ENCODE measurements at places on chromosomes 5 and 9. TPM values are rescaled to one million over a fixed set of nuclear protein-coding genes. Genes with fewer than 3 reads are reported as not detected.

DNA sequence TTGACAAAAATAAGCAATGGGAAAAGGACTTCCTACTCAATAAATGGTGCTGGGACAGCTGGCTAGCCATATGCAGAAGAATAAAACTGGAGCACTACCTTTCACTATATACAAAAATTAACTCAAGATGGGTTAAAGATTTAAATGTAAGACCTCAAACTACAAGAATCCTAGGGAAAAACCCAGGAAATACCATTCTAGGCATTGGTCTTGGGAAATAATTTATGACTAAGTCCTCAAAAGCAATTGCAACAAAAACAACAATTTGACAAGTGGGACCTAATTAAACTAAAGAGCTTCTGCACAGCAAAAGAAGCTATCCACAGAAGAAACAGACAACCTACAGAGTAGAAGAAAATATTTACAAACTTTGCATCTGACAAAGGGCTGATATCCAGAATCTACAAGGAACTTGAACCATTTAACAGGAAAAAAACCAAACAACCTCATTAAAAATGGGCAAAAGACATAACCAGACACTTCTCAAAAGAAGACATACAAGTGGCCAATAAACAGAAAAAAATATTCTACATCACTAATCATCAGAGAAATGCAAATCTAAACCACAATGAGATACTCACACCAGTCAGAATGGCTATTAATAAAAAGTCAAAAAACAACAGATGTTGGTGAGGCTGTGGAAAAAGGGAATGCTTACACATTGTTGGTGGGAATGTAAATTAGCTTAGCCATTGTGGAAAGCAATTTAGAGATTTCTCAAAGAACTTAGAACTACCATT, 75.2 kb upstream of the CPEB4 start:
- no peak for DNase-seq

DNA sequence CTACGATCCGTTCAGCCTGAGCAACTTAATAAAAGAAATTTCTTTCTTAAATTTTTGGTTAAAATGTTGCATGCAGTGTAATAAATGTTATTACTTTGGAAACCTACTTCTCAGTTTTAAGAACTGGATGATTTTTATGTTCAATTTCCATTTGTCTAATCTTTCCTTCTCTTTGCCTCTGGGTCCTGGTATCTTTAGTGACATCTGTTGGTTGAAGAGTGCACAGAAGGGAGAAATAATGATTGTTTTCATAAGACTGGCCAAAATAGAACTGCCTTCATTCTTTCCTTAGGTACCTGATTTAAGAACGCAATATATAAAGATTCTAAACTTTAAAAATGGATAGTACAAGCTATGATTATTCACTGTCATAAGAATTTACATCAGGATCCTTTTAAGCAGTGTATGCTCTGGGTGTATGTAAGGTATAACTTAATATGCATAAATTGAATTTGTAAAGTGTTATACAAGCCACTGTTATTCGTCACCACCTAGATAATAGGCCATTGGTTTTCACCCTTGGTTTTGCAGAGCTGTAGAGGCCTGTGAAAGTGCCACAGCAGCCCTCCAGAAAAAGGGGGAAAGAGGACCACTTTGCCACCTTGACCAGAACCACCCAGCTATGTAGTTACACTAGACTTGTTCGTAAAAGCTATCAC, 82.8 kb upstream of the TLX3 start:
- DNase-seq = no peak

BTNL3 gene
- 0.24 TPM for total RNA-seq

NEURL1B gene
- total RNA-seq = 86.5 TPM

GRCh38 chr5:27026801-27027200, 11.6 kb downstream of the CDH9 start:
- DNase-seq = no peak

PTGS1 gene
- total RNA-seq = 20.1 TPM
